ENCODE measurements at places on chromosomes 3 and 15. TPM values are rescaled to one million over a fixed set of nuclear protein-coding genes. Genes with fewer than 3 reads are reported as not detected.

The DISP2 gene
- total RNA-seq = 0.19 TPM

The ADGRG7 gene
- not detected for total RNA-seq

The NPRL2 gene
- 21.0 TPM for total RNA-seq

The STAB1 gene
- 123 TPM for total RNA-seq

The PP2D1 gene
- total RNA-seq = not detected

The SIDT1 gene
- total RNA-seq = 1.6 TPM

The ALG1L2 gene
- not detected for total RNA-seq

The GPR171 gene
- total RNA-seq = 0.31 TPM

The RCN2 gene
- total RNA-seq = 29.3 TPM

The DAPK2 gene
- 51.4 TPM for total RNA-seq

The SLC24A5 gene
- total RNA-seq = not detected

The ATP13A3 gene
- total RNA-seq = 172 TPM
